ENCODE measurements at places on chromosomes 4 and X.
A peak's percentile ranks its signal among the peaks of the same experiment; 100 is the strongest.

DNA sequence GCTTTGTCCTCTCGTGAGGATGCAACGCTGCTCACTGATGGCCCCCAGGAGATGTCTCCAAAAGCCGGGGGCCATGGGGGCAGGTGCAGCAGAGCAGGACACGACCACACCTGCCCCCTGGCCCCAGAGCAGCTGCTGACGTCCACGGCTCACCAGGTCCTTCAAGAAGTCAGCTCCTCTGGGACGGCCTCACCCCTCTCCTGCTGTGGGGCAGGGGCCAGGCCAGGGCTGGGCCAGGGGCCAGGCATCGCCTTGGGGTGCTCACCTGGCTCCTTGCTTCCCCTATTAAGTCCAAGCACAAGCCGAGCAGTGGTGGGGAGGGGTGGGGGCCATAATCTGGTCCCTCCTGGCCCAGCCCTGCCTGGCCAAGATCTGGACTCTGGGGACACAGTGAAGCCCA is 28.6 kb upstream of the MXD4 start:
- DNase-seq: no peak

DNA sequence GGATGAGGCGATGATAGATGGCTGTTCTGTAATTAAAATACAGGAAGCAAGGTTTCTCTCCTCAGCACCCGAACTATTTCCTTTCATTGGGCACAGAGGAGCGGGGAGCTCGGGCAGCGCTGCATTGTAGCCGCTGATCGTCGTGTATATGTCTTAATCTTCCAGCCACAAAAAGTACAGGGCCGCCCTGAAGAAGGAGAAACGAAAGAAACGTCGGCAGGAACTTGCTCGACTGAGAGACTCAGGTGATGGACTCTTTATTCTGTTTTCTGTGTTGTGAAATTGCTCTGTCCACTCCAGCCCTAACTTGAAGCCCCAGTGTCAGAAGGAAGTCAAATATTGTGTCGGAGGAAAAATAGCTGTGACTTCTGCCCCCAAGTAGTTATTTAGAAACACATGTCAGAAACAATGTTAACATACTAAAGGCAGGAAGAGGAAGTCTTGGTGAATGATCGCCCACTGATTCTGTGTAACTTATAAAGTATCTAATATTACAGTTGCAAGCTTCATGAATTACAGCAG is 546 bp downstream of the ZRSR2 start:
- DNase-seq: peak; percentile 21

DNA sequence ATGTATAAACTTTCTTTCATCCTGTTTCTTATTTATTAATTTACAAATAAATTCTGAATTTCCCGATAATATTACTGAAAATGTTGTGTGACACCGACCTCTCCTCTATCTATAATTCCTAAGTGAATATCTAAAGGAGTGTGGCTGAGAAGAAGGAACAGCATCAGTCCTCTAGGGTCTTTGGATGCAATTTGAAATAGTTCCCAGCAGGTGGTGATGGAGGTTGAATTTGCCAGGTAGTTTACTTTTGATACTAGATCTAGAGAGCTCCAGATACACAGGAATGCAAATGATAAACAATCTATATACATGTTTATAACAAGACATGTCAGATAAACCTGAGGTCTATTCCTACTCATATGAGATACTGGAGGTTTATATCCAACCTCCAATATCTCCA is 305.4 kb downstream of the PCDH18 start:
- DNase-seq: no peak

GRCh38 chr4:4762300-4762699 is 97.2 kb upstream of the MSX1 start:
- DNase-seq: no peak

- no peak for DNase-seq
Measured at GRCh38 chr4:113662581-113662980, 99.0 kb downstream of the CAMK2D start.

- DNase-seq: no peak
Measured at GRCh38 chr4:38759113-38759789, 23.5 kb downstream of the TLR10 start.

DNA sequence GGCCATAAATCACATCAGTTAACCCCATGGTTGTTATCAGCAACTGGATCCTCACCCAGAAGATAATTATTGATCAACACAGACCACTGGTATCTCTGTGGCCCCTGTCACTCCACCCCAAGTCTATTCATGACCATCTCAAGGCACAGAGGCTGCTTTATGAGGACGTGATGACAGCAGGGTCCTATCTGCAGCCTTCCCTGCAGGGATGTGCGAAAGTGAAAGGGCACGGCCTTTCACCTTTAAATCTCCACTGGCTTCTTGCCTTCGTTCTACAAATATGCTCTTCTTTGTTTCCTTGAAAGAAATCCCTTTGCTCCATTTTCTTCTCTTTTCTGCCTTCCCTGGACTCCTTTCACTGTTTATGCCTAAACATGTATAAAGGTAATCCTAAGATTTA is 170.6 kb upstream of the EDNRA start:
- no peak for DNase-seq

GRCh38 chr4:10732914-10733415 is 48.4 kb upstream of the CLNK start:
- DNase-seq: no peak

- DNase-seq: no peak
Measured at GRCh38 chr4:102639598-102639997, 121.2 kb downstream of the MANBA start.

- DNase-seq: no peak
Measured at GRCh38 chr4:106297245-106298035, 18.6 kb downstream of the TBCK start.

- no peak for DNase-seq
Measured at GRCh38 chr4:930827-931193, 1.3 kb downstream of the GAK start.

DNA sequence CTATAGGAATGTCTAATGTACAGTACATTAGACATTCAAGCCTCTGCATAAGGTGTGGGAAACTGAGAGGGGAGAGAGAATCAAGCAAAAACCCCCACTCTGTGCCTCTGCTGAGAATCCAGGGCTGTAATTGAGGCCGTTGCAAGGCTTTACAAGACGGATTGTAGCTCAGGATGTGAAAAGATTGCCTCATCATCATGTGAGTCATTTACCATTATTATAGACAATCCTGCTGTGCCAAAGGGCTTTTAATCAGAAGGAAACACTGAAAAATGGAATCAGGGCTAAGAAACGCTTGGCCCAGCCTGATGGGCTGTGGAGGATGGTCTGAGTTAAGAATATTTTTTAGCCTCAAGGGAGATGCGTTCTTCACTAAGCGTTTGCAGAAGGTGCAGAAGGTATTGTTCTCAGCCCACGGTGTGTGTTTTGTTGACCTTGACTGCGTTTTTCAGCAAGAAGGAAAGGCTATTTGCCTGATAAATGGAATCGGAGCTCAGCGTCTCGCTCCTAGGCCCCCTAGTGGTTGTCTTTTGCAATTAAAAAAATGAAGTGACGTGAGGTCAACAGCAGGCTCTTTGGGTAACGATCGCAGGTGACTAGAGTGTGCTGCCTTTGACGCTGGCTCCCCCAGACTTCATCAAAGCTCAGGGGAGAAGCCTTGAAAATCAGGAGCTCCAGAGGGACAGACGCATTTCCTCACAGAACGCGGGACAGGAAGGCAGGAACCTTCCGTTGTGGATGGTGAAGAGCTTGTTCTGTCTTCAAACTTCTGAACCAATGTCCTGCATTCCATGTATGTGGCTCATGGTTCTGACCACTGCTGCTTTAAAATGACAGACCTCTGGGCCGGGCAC is 18.1 kb upstream of the CHRNA9 start:
- DNase-seq: no peak

DNA sequence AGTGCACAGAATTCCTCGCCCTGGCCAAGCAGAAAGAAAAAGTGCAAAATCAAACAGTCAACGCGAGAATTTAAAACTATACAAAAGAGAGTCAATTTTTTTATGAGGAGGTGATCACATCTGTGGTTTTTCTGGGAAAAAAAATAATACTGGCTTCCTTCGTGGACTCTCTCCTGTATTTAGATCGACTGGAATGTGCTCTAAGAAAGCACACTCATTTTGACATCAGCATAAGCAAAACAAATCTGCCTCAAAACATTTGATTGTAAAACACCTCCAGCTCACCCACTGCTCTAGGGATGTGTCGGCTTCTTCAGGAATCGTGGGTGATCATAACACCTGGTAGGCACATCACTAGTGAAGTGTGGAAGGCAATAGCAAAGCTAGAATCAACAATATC is 417.4 kb upstream of the FAT1 start:
- DNase-seq: no peak

DNA sequence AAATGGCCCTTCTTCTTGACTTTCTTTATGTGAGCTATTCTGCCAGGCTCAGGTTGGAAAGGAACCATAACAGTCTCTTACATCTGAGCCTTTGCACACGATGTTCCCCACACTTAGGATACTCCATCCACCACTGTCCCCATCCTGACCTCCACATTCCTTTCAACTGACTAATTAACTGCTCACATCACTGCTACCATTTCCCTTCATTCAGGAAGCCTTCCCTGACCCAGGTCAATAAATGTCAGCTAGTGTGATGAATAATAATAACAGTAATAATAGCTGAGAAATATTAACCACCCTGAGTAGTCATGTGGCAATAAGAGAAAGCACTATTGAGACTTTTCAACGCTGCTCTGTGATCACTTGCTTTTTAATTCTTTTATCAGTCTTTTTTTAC is 291.7 kb downstream of the KCNIP4 start:
- no peak for DNase-seq

- no peak for DNase-seq
Measured at GRCh38 chr4:133084421-133084820, 64.7 kb upstream of the PCDH10 start.

DNA sequence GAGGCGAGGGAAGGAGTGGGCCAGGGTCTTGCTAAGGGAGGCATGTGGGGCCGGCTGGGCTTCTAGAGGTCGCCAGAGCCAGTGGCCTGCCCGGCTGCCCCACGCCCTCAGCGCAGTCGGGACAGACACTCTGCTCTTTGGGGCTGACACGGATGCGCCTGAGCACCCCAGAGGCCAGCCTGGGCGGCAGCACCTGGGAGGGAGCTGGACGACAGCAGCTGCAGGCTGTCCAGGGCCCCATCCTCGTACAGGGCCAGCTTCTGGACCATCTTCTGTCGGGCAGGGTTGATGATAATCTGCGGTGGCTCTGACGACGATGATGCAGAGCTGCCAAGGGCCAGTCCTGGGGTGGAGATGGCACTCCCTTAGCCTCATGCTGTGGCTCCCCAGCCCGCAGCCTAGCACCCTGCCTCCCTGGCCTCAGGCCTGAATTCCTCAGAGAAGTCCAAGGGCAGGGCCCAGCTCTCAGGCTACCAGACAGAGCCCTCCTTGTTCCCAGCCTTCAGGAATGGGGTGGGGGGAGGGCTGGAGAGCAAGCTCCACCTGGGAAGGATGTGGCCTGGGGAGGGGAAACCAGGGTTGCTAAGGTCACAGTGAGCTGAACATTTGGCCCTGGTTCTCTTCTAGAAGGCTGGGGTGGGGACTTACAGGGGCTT is 7.2 kb downstream of the IRAK1 start:
- no peak for DNase-seq

DNA sequence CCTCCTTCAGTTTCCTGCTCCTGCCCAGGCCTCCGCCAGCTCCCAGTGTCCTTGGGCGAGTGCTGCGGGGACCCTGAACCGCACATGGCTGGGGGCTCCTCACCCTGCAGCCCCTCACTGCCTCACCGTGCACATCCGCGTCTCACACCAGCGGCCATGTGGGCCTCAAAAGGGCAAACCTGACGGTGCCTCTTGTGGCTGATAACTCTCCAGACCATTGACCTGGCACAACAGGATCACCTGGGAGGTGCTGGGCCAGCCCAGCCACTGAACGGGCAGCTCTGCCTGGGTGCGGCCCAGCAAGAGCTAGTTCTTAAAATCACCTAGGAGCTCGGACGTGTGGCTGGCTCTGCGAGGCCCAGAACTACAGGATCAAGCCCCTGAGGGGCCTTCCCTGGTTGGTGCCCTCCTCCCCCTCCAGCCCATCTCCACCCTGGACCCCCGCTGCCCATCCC is 4.1 kb upstream of the S100P start:
- DNase-seq: no peak

- DNase-seq: no peak
Measured at GRCh38 chr4:12471193-12471592, 1012.9 kb downstream of the RAB28 start.

GRCh38 chrX:32448945-32449344 is 762.4 kb downstream of the DMD start:
- DNase-seq: no peak

DNA sequence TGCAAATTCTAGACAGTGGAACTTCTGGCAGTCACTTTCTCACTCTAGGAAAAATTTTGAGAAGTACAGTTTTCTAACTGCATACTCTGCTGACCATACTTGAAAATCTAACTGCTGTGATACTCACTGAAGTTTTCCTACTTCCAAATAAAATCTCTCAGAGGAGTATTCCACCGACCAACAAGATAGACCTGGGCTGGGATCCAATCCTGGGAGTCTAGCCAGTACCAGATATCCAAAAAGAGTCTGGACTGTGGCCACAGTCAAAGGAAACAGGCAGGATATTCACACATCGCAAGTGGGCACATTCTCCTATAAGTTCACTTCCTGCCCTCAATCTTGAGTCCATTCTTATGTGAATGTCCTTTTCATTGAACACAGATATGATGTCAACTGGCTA is 1138.7 kb upstream of the PCDH7 start:
- DNase-seq: no peak

DNA sequence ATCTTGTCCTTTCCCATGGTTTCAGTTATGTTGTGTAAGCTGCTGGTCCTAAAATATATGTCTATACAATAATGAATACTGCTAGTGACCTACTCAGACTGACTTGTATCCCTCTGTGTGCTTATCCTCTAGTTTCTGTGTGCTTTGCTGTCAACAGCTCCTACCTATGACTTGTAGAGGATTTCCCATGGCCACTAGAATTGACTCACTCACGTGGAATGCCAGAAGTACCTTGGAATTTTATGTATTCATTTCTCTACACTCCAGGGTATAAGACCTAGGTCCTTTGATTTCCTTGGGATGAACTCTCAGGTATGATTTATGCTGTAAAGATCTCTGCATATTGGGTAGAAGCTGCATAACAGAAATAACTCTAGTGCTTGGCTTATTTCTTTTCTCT is 279.9 kb upstream of the SLIT2 start:
- DNase-seq: no peak
